EL (cell line): ENCODE measurements at places on chromosomes 3 and 15.
A peak's percentile ranks its signal among the peaks of the same experiment; 100 is the strongest.

GRCh38 chr15:37059086-37059485 lies 41.3 kb downstream of the MEIS2 start:
- DNase-seq, result peak; percentile 63

DNA sequence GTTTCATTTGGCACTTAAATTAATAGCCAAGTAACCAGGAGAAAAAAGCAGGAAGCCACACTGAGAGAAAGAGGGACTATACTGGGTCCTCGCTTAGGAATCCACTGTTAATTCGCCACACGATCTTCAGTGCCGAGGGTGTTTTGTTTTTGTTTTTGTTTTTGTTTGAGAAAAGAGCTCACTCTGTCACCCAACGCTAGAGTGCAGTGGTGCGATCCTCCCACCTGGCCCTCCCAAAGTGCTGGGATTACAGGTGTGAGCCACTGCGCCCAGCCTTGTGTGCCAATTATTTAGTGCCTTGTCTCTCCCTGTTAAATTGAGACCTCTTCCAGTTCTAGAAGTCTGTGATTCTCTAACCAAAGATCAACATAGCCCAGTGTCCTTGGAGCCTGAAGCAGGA lies 53.8 kb upstream of the TPM1 start:
- no peak for DNase-seq

- DNase-seq, result peak; percentile 26
Observed at GRCh38 chr3:71099997-71100719, 483.4 kb downstream of the FOXP1 start.

- DNase-seq, result peak; percentile 38
Observed at GRCh38 chr3:179026636-179027035, 45.0 kb downstream of the ZMAT3 start.

GRCh38 chr3:34056181-34056910 lies 257.9 kb downstream of the PDCD6IP start:
- no peak for DNase-seq

GRCh38 chr3:184177331-184177731 lies 2.7 kb downstream of the AP2M1 start:
- peak; percentile 67 for DNase-seq

GRCh38 chr3:47762233-47762632 lies 19.5 kb downstream of the SMARCC1 start:
- DNase-seq, result peak; percentile 12

DNA sequence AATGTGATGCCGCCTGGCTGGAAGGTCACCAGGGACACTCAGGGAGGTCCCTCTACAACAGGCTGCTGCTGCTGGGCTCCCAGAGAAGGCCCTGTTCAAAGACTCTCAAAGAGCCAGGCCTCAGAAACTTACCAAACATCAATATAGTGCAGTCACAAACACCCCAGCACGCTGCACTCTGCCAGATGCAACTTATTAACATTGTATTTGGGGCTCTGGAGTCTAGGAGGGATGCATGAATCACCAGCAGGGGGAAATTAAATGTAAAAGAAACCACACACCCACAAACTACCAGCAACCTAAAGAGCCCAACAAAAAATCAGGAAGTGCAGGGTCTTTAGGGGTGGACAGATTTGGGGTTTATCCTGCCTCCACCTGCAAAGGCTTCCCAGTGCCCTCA lies 74.6 kb upstream of the SPATA12 start:
- no peak for DNase-seq

DNA sequence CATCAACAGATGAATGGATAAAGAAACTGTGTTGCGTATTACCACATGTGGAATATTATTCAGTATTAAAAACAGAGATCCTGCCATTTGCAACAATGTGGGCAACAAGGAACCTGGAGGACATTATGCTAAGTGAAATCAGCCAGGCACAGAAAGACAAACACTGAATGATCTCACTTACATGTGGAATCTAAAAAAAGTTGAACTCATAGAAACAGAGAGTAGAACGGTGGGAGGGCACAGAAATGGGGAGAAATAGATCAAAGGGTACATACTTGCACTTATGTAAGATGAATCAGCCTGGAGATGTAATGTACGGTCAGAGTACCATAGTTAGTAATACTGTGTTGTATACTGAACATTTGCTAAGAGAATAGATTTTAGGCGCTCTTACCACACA lies 29.8 kb upstream of the MUC13 start:
- DNase-seq, result no peak
